Stimulated activated CD4-positive, alpha-beta T cell treated with anti-CD3 and anti-CD28 coated beads, TNF-alpha, amount 100 ng/mL, for 4 hours (primary cell): ENCODE measurements at places on chromosomes 2 and 18.

GRCh38 chr2:222311978-222312738, 13.4 kb upstream of the PAX3 start:
- DNase-seq = no peak

- no peak for DNase-seq
Observed at GRCh38 chr2:71605781-71606241, 152.4 kb downstream of the DYSF start.

DNA sequence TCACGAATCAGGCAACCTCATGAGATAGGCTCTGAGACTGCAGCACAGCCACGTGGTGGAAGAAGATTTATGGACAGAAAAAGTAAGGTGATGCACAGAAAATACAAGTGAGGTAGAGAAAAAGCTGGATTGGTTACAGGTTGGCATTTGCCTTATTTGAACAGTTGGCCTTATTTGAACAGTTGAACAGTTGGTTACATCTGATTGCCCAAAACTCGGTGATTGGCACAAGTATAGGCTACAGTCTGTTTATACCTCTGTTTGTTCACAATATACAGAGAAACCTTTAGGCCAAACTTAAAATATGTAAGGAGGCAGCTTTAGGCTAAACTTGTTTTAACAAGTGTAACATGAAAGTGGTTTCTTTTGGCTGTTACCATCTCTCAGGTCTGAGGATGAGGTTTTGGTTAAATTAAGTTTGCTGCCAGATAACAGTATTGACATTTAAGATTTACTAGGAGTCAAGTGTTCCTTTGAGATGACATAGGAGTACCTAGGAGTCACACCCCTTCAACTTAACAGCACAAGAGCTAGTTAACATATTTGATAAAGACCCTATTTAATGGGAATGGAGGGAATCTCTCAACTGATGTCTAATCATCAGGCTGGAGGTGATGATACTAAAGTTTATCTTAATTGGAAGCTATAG, 16.5 kb upstream of the GPR155 start:
- DNase-seq = no peak

GRCh38 chr2:149152469-149152953, 114.0 kb downstream of the LYPD6B start:
- no peak for DNase-seq

DNA sequence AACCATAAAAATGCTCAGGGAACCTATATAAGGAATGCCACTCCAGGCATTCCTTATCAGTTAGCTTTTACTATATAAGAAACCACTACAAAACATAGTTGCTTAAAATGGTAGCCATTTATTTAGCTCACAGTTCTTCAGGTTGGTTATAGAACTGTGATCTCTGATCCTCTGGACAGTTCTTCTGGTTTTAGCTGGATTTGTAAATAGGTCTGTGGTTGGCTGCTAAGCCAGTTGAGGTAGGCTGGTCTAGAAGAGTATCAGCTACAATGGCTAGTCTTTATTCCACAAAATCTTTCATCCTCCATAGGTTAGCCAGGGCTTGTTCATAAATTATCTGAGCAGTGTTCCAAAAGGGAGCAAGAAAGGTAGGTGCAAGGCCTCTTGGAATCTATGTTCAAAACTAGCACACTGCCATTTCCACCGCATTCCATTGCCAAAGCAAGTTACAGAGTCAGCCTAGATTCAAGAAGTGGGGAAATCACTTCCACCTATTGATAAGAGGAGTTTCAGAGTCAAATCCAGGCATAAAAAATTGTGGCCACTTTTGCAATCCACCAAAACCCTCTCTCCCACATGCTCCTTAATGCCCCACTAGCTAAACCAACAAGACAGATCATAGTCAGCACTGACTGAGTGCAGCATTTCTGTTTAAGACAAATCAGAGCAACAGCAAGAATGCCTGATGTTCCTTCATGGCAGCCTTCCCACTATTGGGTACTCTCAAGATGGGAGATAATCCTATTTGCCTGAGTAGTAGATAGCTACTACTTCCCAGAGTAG, 146.4 kb downstream of the IRS1 start:
- no peak for DNase-seq

DNA sequence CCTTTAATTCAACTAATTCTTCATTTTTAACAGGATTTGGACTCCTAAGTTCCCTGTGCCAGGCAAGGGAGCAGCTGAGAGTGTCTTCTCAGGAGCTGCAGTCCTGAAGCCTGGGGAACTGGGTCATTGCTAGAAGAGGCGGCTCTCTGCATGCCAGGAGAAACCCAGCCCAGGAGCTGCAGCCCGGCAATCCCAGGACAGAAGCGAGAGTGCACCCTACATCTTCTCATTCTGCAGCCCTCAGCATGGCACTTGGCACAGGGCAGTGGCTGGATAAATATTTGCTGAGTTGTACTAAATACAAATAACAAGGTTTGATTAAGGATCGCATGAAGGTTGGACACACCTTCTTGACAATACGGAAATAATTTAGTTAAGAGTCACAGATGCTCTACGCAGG, 244.9 kb upstream of the PXDN start:
- DNase-seq = no peak

DNA sequence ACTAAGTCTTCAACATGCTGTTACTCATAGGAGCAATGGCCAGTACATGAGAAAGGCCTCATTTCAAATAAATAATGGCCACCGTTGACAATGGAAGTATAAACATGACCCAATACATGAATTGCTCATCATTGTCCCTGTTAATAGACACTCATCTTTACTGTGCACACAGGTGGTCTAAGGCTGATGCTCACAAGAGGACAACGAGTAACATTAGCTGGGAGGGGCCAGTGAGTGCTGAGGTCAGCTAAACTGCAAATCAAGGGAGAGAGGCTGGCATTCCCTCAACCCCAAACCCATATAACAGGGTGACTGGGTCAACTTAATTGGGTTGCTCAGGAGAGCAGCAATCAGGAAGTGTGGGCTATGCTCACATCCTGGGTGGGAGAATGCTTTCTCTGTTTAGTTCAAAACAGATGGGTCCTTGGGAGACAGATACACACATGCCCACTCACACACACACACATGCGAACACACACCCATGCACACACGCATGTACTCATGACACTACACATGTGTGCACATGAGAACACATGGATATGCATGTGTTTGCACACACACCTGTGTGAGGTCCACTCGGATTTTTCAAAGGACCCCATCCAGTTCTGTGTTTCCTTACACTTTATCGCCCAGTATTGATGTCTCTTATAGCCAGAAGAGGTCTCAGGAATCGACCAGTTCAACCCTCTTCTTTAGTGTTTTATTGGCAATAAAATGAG, 172.0 kb downstream of the INHBB start:
- DNase-seq = no peak

- no peak for DNase-seq
Observed at GRCh38 chr2:16290311-16291020, 350.1 kb downstream of the MYCN start.

DNA sequence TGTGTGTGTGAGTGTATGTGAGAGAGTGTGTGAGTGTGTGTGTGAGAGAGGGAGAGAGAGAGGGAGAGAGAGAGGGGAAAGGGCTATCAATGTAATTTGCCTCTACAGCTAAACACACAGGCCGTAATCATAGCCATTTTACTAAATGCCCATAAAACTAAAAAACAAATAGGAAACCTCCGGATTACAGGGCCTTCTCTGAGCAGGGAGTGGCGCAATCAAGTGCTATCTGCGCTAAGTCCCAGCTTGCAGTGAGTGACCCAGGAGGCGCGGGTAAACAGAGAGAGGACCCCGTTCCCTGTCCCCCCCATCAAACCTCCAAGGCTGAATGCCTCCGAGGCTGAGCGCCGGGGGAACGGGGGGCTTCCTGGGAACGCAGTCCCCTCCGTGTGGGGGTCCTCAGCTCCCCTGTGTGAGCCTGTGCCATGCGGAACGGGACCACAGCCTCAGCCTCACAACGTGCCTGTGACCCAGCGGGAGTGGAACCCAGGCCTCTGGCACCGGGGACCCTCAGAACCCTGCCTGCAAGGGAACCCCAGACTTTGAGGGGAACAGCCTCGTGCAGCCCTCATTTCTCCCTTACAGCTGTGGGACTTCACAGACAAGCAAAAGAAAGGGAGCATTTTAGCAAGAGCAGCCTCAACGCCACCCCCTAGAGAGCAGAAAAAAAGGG, 54.7 kb upstream of the ID2 start:
- no peak for DNase-seq

- no peak for DNase-seq
Observed at GRCh38 chr2:67808112-67808511, 254.7 kb downstream of the C1D start.

DNA sequence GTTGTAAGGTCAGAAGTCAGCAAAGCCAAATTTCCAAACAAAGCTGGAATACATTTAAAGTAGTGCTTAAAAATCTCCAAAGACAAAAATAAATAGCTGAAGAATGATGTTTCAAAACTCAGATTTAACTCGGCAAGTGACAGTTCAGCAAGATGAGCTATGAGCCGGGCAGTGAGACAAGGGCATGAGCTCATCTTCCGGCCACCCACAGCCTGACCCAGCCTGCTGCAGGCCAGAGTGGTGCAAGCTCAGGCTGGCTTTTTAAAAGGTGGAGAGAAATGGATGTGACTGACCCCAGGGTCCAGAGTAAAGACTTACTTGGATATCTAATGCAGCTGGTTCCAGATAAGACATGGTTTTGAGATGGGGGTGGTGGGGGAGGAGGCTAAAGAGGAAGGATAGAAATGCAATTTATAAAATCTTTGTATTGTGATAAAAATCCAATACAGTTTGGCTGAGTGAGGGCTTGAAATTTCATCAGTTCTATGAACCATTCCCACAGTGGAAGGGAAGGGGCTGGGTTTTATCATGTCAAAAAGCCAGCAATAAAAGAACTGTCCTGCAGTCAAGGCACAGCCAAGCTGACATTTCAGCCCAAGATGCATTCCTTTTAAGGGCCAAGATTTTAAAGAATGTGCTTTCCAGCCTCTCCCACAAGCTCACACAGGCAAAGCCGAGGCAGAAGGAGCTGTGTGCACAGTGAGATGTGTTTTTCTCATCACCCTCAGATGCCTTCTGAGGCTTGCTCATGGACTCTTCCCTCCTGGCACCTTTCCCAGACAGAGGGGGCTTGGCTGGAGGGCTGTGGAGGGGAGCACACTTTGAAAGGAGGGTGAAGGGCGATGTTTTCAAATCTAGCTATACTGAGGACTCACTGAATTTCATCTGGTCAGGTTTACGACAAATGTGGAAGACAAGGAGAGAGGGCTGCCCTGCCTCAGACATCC, 97.9 kb upstream of the KLHL29 start:
- no peak for DNase-seq

DNA sequence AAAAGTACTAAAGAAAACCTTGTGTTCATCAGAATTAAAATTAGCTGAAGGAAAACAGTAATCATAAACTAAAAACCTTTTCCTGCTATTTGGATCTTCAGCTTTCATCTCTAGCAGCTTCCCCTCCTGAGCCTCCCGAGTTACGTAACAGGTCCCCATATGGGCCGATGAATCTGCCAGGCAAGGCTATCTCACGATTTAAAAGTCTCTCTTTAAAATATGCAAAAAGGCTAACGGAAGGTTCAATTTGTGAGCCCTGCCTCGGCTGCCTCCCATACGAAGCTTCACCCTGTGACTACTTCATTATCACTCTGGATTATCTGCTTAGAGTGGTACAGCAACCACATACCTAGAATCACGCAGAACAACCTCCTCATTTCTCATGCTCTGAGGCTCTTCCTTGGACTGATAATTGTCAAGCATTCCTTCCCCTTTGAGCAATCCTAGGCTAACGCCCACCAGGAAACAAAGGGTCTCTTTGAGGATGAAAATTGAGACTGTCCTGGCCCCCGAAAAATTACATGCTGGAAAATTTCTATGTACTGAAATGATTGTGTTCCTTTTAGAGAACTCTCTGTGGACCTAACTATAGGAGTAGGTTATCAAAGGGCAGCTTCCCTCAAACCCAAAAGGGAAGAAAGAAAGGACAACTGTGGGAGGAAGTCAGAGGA, 147.4 kb downstream of the ZEB2 start:
- no peak for DNase-seq

- DNase-seq = no peak
Observed at GRCh38 chr2:43157506-43158246, 68.7 kb downstream of the ZFP36L2 start.

DNA sequence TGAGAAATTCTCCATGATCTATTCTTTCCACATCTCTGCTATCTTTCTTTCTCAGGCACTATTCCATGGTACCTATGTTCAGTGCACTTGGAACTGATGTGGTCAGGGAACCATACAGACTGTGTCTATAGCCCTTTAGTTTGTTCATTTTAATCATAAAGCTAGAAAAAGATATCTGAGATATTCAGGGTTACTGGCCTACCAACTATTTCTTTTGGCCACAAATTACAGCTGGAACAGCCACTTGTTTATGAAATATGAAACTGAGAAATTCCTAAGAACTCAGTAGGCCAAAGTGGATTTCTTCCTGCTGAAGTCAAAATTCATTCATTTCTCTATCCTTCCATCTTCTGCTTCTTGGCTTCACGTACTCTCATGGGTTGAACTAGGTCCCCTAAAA, 22.8 kb upstream of the LYPD1 start:
- no peak for DNase-seq
